ENCODE measurements at places on chromosomes 6 and 20. TPM values are rescaled to one million over a fixed set of nuclear protein-coding genes. Genes with fewer than 3 reads are reported as not detected.

PRR18 gene
- total RNA-seq = not detected

MDFI gene
- 0.28 TPM for total RNA-seq

POU5F1 gene
- not detected for total RNA-seq

OPRM1 gene
- not detected for total RNA-seq

FAM110A gene
- 0.56 TPM for total RNA-seq

NKAPL gene
- total RNA-seq = 0.83 TPM

GTSF1L gene
- not detected for total RNA-seq

ADGRF5 gene
- not detected for total RNA-seq

POLR3F gene
- 5.7 TPM for total RNA-seq

DNA sequence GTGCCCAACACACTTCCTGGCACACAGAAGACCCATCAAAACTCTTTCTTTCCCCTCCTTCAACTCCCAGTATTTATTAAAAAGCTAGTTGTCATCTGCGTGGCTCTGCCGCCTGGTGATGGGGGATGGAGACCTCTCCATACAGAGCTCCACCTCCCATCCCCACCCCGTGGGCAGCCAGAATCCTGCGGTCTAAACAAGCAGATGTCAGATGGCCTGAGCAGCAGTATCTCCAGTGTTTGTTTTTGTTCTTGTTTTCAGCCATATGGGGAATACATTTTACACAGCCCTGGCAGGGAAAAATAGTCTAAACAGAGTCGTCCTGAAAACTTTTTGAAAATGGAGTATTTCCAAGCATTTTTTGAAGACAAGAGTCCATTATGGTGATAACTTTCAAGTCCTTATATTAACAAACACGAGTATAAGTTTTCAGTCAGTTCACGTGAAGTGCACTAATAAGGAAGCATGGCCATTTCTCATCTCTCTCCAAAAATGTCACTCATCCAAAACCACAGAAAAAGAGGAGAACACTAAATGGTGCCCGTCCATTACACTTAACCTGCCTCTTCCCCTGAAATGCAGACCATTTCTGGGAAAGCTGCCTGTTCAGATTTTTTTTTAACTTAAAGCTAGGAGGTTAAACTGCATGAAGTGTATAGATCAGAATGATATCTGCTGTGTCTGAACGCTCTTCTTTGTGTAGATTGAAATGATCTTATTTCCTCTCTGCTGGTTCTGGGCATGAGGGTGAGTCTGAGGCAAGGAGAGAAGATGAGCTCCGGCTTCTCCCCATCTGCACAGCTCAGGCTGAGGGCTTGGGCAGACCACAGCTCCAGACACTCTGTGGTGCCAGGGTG is 91.0 kb downstream of the TCP11 start:
- peak; percentile 93 for DNase-seq

- peak; percentile 59 for DNase-seq
Observed at GRCh38 chr6:17583811-17584210, 16.3 kb upstream of the FAM8A1 start.

GRCh38 chr6:126199466-126199865 is 140.4 kb upstream of the CENPW start:
- DNase-seq = no peak

GRCh38 chr20:34999021-34999451 is 43.4 kb downstream of the MYH7B start:
- no peak for DNase-seq

DNA sequence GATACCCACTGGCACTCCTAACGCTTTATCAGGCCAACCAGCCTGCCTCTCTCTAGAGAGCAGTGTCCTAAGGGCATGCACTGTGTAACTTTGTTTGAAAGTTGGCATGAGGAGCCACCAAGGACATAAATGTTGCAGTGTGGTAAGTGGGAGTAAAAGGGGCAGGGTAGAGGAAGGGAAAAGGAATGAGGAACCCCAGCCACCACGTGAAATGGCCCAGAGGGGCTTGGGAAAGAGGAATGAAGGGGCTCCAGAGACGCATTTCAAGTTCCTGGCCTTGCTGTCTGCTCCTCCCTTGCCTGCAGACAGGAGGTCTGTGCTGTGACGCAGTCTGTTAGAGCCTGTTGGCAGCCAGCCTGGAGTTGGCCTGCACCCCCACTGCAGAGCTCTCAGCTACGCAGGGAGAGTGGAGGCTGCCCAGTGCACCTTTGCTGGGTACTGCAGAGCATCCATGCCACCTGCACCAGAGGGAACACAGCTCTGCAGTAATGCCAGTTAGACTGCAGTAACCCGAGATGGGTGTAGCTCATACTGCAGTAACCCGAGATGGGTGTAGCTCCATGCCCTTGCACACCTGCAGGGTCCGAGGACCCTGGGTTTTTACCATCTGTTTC is 86.8 kb upstream of the SNAP25 start:
- DNase-seq = peak; percentile 67

DNA sequence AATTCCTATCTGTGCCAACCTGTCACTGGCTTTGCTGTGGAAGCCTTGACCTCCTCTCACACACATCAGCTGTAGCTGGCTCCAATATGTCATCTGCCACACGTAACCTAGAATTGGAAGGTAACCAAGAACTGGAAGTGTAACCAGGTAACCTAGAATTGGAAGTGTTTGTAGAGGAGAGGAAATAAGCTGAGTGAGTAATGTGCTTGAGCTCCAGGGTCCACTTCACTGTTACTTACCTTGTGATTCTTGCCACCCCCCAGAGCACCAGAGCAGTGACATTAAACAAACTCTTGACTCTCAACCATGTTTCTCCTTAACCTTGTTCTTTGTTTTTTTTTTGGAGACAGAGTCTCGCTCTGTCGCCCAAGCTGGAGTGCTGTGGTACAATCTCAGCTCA is 350.5 kb downstream of the NRN1 start:
- DNase-seq = no peak

DNA sequence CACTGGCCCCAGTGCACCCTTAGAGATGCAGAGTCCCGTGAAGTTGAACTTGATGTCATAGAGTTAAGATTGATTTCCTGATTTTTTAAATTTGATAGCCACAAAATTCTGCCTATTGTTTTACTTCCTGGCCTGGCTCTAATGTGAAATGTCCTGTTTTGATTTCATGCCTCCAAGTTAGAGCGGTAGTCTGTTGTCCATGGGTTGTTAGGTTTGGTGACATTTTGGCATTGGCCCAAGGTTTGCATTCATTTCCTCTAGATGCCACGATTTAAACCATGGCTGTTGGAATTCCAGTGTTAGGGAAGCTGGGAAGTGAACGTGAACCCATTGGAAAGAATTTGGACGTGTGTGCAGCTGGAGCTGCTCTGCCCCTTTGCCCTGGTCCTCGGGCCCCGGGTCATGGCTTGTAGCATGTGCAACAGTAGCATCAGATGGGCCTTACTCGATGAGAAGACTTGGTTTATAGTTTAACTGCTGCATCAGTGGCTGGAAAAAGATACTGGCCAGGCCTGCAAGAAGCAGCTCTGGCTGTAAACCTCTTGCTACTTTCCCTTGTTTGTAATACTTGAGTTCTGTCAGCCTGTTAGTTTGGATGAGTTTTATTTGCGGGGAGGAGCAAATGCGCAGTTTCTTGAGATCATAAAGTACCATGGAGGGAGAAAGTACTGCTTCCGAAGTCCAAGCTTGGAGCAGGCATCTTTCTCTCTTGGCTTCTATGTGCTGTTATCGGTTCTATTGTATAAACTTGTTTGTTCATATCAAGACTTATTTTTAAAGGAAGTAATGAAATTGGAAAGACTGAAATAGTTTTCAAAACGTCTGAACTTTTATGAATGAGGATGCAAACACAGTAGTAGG is 121.4 kb upstream of the CLDN20 start:
- DNase-seq = no peak

DNA sequence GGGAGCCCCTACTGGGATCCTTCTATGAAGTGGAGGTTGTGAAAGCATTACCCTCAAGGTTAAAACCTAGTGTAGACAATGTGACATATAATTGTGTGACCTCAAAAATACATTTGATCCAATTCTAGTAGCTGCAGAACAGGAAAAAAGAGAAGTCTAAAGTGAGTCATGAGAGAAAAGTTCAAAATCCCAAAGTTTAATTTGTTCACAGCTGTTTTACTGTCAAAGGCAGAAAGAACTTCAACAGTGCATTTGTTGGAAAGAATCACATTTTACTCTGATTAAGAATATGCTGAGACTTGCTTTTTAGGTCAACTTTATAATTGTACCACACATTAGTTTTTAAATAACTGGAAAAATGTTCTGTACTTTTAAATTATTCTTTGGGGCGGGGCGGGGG is 1027.4 kb upstream of the FLRT3 start:
- DNase-seq = no peak

GRCh38 chr20:60812561-60812960 is 439.5 kb upstream of the CDH4 start:
- DNase-seq = no peak

DNA sequence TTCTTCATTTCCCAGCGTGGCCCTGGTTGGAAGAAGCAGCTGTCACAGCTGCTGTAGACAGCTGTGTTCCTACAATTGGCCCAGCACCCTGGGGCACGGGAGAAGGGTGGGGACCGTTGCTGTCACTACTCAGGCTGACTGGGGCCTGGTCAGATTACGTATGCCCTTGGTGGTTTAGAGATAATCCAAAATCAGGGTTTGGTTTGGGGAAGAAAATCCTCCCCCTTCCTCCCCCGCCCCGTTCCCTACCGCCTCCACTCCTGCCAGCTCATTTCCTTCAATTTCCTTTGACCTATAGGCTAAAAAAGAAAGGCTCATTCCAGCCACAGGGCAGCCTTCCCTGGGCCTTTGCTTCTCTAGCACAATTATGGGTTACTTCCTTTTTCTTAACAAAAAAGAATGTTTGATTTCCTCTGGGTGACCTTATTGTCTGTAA is 292.7 kb downstream of the ESR1 start:
- peak; percentile 28 for DNase-seq

DNA sequence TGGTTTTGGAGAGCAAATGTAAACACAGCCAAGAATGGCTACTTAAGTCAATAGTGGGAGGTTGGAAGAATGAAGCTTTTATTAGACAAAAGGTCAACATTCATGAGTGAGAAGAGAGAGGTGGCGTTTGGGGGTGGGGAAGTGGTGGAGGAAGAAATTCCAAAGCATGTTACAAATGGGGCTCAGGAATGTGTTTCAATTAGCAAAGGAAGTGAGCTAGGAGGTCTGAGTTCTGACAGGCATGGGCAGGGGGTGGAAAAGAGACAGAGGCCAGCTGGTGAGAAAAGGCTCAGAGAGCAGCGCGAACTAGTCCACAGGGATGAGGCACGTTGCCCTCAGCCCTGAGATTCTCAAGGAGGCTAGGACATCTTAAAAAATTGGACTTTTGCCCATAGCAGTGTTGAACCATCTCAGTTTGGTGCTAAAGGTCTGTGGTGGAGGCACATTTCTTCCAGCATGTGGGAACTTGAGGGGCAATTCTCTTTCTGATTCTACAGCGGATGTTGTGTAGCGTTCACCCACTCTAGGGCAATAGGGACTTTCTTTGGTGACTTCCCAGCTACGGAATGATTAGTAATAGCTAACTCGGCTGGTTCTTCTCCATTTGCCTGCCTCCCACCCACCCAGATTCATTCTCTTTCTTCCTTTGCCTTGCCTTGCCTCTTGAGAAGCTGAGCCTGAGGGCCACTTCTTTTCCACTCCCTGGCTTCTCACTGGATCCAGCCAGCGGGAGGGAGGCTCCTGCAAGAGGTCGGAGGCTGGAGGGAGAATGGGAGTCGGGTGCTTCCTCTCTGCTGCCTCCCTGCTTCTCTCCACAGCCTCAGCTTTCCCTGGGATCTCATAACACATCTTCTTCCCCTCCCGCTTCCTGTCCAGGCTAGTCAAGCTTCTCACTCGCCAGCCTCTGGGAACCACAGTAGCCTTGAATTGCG is 45.1 kb upstream of the NEDD9 start:
- peak; percentile 82 for DNase-seq

DNA sequence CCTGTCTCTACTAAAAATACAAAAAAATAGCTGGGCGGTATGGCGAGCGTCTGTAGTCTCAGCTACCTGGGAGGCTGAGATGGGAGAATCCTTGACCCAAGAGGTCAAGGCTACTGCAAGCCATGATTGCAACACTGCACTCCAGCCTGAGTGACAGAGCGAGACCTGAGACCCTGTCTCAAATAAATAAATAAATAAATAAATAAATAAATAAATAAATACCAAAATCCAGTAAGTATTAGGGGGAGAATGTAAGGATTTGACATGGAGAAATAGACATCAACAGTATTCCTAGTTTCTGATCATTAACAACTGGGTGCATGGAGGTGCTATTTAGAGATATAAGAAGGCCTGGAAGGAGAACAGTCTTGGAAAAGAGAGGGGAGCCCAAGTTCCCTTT is 125.7 kb downstream of the MEI4 start:
- no peak for DNase-seq

DNA sequence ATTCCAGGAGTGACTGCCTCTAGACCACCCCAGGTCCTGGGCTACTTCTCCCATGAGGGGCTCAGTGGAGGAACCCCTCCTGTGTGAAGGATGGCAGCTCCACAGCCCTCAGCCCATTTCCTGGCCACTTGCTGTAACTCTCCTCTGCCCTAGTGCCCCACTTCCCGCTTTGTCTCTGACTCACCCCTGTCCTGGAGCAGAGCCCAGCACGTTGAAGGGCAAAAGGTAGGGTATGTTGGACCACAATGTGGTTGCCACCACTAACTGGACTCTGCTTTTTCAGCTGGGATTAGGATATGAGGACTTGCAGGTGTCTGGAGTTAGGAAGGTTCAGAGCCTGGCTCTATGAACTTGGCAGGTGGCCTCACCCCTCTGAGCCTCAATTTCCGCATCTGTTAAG is 2.4 kb downstream of the MYBL2 start:
- peak; percentile 62 for DNase-seq

DNA sequence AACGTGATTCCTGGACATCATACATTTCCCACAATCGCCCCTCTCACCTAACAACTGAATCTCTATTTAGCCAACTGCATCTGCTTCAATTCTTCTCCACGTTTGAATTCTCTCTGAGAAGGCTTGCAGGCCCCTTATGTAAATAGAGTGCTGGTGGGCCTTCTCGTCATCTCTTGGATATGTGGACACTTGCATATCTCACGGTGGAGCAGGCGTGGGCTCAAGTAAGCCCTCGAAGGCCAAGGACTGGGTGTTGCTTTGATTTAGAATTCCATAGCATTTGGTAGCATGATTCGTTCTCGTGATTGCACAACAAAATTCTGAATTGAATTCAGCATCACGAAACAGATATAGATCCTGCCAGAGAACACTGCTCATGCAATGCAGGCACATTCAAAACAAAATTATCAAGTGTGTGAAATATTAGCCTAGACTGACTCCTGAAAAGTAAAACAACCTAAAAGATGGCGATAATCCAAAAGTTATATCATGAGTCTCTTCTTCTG is 613.6 kb downstream of the TFAP2A start:
- DNase-seq = peak; percentile 82

- no peak for DNase-seq
Observed at GRCh38 chr6:37679539-37680476, 17.9 kb downstream of the MDGA1 start.

DNA sequence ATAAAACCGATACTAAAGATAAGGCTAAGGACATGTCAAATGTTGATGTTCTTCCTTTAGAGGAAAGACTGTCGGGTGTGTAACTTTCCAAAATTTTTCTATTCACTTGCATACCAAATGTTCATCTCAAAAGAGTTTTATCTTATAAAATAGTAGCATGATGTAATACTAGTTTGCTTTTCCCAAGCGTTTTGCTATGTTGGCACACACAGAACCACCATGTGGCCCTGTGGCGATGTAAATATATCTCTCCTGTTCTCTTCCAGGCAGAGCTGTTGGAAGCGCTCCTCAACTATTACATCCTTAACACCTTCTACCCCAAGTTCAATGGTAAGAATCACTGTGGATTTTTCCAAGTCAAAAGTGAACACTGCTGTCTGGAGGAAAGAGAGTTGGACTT is 26.5 kb downstream of the LBP start:
- DNase-seq = no peak
